Epithelial cell of prostate (primary cell): ENCODE measurements at places on chromosomes 5 and 9.

- DNase-seq: no peak
Observed at GRCh38 chr9:97632248-97632984, 752 bp downstream of the TSTD2 start.

GRCh38 chr5:32928761-32929160 lies 217.6 kb downstream of the NPR3 start:
- no peak for DNase-seq

- DNase-seq: no peak
Observed at GRCh38 chr5:2874099-2874498, 122.6 kb upstream of the IRX2 start.

DNA sequence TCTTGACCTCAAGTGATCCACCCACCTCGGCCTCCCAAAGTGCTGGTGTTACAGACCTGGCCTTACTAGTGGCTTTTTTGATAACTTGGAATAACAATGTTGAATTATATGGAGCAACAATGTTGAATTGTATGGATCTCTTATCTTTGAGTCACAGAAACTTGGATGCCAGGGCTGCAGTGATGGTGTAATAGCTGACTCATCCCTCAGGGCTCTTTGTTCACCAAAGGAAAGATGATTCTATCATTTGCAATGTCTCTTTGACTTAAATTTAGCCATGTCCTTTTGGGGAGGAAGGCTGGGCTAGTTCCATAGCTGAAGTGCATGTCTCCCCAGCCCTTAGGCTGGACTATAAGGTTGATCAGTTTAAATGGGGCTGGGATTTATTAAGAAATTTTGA lies 172.3 kb downstream of the PDZD2 start:
- DNase-seq: peak; percentile 43
